ENCODE measurements at places on chromosomes 12 and 14.
A peak's percentile ranks its signal among the peaks of the same experiment; 100 is the strongest.

DNA sequence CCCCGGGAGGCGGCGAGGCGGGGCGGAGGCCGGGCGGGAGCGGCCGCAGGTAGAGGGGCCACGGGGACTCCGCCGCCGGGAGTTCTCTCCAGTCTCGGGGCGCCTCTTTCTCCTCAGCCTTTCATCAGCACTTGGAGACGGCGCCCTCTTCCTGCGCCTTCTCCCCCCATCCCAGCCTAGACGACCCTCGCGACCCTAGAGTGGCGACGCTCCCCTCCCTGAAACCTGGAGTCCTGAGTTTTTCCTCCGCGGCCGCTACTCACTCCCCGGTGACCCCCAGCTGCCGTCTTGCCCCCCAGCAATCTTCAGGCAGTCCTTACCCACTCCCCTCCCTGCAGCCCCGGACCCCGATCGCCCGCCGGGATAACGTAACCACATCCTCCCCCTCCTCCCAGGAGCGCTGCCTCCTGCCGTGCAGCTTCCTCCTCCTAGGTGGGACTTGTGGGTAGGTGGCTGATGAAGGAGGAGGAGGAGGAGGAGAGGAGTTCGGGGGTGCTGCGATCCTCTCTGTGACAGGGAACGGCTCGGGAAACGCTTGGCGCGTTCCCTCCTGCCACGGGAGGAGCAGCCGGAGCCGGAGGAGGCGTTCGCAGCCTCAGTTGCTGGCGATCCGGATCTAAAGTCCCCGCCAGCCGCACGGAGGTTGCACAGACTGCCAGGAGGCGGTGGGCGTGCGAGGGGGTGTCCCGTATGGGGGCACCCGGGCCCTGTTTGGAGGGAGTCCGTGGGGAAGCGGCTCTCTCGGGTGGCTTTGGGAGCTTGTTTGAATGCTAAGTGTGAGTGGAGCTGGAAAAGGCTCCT lies 891 bp downstream of the PLEKHA5 start:
- peak; percentile 62 for DNase-seq

DNA sequence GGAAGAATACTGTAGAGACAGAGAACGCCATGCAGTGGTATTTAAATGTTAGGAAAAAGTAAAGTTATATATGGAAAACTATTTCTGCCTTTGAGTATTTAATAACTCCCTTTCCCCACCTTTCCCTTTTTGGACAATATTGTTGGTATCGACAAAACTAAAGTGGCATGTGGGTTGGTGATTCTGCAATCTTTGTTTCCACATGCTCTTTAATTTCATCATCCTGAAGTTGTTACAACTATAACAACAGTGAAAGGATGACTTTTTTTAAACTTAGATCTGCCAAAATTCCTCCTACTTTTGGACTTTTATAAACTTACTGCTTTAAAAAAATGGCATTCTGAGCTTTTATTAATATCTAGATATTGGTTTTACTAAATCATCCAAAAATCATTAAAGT lies 25.3 kb downstream of the TTC8 start:
- no peak for DNase-seq

GRCh38 chr14:62629176-62629725 lies 416.0 kb downstream of the KCNH5 start:
- DNase-seq, result no peak

DNA sequence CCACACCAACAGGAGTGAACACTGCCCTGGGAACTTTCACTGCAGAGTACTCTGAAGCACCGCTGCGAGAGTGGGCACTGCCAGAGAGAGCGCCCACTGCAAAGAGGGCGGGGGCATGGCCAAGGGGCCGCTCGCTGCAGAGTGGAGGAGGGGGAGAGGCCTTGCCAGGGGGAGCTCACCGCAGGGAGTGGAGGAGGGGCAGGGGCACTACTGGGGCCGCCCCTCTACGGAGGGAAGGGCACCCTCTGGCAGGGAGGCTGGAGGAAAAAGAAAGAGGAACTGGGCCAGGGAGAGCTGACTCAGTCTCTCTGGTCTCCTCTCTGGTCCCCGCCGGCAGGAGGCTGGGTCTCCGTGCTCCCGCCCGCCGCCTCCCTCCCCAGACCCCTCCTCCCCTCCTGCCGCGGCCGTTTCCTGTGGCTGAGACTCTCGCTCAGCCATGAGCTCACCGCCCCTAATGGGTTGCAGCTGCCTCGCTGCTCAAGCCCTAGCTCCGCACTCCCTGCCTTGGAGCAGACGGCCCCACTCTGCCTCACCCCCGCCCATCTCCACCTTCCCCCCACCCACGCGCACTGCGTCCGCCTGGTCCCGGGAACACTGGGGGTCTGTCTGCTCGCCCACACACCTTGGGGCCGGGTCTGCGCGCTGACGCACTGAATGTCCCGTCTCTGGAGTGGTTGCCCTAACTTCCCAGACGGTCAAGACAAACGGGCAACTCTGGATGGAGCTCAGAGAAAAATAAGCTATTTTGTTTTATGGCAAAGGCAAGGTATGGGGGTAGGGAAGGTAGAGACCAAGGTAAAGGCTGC lies 1.3 kb downstream of the ARHGEF40 start:
- peak; percentile 99 for DNase-seq

GRCh38 chr12:12070674-12071656 lies at the start of gene BCL2L14:
BCL2L14 (plus strand) TSS chr12:12070939; CDS start chr12:12079306, 8,367 bp downstream.
- DNase-seq, result no peak

DNA sequence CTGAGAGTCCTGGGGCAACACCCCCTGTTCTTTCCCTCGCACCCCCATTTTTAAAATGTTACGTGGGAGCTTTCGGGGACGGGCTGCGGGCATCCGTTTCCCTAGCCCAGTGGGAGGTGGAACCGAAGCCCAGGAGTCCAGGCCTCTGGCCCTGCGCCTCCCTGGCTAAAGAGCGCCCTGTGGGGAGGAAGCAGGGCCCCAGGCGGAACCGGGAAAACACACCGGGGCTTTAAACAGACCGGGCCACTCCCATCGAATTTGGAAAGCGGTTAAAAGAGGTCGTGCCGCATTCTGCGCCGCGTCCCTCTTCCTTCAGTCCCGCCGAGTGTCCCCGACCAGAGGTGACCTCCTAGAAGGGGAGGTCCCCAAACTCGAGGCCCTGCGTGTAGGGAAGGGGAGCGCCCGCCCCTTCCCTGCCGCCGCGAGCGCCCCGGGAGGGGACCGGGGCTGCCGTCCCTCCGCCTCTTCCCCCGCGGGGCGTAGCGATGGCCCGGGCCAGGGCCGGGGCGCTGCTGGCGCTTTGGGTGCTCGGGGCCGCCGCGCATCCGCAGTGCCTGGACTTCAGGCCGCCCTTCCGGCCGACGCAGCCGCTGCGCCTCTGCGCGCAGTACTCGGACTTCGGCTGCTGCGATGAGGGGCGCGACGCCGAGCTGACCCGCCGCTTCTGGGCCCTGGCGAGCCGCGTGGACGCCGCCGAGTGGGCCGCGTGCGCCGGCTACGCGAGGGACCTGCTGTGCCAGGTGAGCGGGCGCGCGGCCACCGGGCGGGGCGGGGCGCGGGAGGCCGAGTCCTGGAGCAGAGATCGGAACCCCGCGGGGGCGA lies at the start of gene HHIPL1:
HHIPL1 (plus strand) TSS at position 407 of the 822 bp plus-strand sequence; CDS start at position 486, 79 bp downstream.
- no peak for DNase-seq
